Activated CD8-positive, alpha-beta T cell treated with anti-CD3 and anti-CD28 coated beads for 36 hours (primary cell): ENCODE measurements at places on chromosomes 2 and 18.

GRCh38 chr2:240687045-240687740, 4.5 kb upstream of the AQP12A start:
- no peak for DNase-seq

GRCh38 chr2:46315103-46315890, 18.1 kb downstream of the EPAS1 start:
- DNase-seq: peak; percentile 35

- no peak for DNase-seq
Measured at GRCh38 chr2:48399828-48400552, 130.0 kb upstream of the STON1 start.

DNA sequence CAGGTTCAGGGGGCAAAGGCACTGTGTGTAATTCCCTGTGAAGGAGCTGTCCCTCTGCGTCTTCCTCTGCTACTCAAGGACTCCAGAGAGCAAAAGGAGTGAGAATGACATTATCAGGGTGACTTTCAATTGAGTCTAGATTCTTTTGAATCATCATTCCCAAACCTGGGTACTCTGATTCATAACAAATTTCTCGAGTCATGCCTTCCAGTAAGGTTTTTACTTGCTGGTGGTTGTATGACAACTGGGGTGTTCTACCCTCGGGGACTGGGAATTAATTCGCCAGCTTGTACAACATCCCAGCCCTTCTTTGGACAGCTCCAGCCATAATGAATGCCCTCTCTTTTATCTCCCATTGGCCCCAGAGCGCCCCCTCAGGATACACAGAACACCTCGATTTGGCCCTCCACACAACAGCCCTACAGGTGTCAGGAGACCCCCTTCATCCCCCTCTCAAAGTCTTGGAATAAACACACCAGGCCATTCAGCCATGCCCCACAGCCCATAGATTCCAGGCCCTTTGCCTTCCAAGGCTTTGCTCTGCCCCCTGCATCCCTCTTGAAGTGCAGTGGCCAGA, 254.5 kb downstream of the KLHL29 start:
- DNase-seq: no peak

DNA sequence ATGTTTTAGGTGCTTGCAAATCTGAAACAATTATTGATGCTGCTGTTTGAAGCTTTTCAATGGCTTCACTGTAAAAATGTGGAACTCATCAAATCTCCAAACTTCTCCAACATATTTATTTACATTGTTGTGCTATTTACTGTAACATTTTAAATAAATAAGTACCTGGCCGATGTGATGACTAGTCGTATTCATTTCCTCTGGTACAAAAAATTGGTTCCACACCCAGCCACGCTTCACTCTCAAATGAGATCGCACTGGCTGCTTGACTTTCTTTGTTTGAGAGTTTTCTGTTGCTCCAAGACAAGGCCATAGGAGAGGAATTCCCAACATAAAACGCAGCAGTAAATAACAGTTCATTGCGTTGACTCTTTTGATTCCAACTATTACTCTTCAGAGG, 32.0 kb downstream of the CDH19 start:
- no peak for DNase-seq

DNA sequence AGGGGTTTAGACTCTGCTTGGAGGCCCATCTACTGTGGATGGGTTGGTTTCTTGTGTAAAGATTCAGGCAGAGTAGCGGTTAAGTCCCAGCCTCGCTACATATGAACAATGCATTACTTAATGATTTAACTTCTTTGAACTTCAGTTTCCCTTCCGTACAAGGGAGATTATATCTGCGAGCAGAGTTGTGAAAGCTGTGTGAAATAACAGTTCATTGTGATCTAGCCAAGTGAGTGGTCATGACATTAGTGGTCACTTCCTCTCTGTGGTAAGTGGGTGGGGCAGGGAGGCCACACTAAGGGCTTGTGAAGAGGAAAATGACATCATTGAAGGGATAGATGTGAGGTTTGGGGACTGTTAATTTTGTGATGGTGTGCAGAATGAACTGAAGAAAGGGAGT, 14.1 kb upstream of the MEX3C start:
- peak; percentile 78 for DNase-seq

- no peak for DNase-seq
Measured at GRCh38 chr18:73283788-73284187, 416.0 kb upstream of the NETO1 start.

- no peak for DNase-seq
Measured at GRCh38 chr2:190158798-190159434, 96.4 kb upstream of the MSTN start.

- no peak for DNase-seq
Measured at GRCh38 chr18:59276047-59276446, 2.8 kb upstream of the RAX start.

DNA sequence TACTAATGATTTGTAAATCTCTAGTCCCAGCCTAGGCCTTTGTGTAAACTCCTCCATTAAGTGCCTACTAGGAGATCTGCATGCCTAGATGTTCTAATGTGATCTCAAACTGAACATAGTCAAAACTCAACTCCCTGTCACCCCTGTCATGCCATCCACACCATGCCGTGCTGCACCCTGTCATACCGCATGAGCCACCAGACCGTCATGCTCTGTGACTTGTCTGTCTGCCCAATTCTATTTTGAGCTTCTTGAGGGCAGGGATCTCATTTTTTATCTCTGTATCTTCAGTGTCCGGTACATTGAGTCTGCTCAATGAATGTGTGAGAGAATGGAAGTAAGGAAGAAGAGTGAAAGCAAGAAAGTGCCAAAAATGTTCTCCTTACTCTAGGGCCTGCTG, 35.5 kb downstream of the GREB1L start:
- DNase-seq: no peak

GRCh38 chr2:64970495-64970894, 18.7 kb upstream of the SLC1A4 start:
- no peak for DNase-seq

- DNase-seq: no peak
Measured at GRCh38 chr18:5370332-5370731, 74.8 kb upstream of the ZBTB14 start.
